B cell (primary cell): ENCODE measurements at places on chromosomes 12 and 14. TPM values are rescaled to one million over a fixed set of nuclear protein-coding genes. Genes with fewer than 3 reads are reported as not detected.
A peak's percentile ranks its signal among the peaks of the same experiment; 100 is the strongest.

DNA sequence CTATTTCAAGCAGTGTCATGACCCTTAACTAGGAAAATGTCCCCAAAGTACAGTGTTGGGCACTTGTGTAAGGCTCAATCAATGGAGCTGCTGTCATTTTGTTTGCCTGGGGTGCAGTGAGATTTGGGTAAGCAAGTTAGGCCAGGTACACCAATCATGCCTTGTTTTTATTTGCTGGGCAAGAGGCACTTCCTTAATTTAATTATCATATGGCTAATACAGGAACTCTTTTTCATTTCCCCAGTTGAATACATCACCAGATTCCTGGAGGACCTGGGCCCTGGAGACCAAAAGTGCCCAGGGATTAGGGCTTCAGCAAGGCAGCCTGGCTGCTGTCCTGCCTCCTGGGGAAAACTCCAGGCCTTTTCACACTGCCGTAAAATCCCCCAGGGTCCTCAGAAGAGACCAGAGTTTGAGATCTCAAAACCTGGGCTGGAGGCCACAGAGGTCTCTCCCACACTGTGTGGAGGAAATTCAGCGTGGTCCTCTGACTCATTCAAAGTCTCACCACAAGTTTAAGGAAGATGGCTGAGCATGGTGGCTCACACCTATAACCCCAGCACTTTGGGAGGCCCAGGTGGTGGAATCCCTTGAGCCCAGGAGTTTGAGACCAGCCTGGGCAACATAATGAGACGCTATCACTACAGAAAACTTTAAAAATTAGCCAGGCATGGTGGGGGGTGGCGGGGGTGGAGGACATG, 28.4 kb upstream of the FOXN3 start:
- H3K27me3 ChIP-seq = no peaks in the 10 kb centered on the region
- no peaks in the 10 kb centered on the region for H3K36me3 ChIP-seq
- peak; percentile 40 for DNase-seq
- no peak overlapping the region for H3K4me3 ChIP-seq
- peak overlapping the region; percentile 89 for H3K27ac ChIP-seq
- peaks cover 70% of the 10 kb centered on the region for H3K4me1 ChIP-seq

GRCh38 chr12:74415633-74416032, 122.0 kb upstream of the ATXN7L3B start:
- no peak for DNase-seq
- no peaks in the 10 kb centered on the region for H3K27me3 ChIP-seq
- no peak overlapping the region for H3K4me3 ChIP-seq

DNA sequence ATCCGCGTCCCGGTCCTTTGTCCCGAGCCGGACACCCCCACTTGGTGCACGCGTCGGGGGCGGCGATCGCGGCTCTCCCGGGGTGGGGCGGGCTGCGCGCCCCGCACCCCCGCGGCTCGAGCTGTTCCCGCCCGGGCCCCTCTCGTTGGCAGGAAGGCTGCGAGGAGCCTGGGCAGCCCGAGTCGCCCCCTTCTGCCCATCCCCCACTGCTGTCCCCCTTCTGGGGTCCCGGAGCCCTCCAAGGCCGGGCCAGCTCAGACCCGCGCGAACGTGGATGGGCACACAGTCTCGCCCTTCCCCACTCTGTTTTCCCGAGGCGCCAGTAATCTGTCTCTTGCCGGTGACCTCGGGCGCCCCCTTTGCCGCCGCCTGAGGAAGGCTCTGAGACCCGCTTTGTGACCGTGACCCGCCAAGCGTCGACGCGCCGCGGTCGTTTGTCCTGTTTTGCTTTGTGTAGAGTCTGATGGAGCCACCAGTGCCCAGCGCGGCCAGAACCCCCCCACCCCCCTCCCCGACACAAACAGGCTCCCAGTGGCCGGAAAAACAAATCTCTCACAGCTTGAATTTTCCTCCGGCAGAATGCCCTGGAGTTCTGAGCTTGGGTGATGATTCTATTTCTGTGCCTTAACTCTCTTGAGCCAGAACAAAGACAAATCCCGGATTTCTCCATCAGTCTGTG, 610 bp downstream of the C14orf132 start:
- no peak overlapping the region for H3K27ac ChIP-seq
- DNase-seq = peak; percentile 27

DNA sequence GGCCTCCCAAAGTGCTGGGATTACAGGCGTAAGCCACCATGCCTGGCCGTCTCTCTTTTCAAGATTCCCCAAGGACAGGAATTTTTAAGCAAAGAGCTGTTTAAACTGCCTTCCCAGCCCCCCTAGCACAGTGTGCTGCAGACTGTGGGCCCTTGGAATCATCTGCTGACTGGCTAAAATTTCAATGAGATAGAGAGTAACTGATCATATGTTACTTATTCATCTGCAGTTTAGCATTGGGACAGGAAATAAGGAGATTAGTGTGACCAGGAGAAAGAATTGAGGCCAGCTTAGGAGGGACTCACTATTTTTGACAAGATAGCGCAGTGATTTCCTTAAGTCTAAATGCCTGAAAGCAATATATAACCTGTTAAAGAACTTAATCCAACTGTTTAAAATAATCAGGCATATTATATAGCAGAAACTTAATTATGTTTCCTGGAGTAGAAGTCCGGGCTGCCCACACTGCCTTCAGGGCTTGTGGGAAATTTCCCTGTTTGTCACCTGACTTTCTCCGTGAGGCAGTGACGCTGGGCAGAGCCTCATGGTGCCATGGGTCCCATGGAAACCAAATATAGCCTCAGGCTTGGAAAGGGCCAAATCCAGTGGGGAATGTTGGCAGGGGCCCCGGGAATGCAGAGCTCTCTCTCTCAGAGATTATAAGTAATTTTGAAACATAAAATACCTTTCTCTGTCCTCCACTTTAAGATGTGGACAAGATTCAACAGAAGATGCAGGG, 22.8 kb upstream of the CEBPE start:
- no peaks in the 10 kb centered on the region for H3K27me3 ChIP-seq
- no peaks in the 10 kb centered on the region for H3K4me1 ChIP-seq
- no peak overlapping the region for H3K4me3 ChIP-seq

The VASH1 gene
- total RNA-seq = 2.4 and 2.7 TPM in 2 replicates

The ARL6IP4 gene
- 153 and 165 TPM in 2 replicates for total RNA-seq
